Fibroblast of the aortic adventitia (primary cell): ENCODE measurements at places on chromosomes 11 and 22. TPM values are rescaled to one million over a fixed set of nuclear protein-coding genes. Genes with fewer than 3 reads are reported as not detected.

CADM1 gene
- 0.16 and 0.45 TPM in 2 replicates for total RNA-seq

HTR3A gene
- not detected in 2 replicates for total RNA-seq

WNT7B gene
- total RNA-seq, result 0.18 TPM in 1 of 2 replicates, not detected in the other

PTPN5 gene
- total RNA-seq, result not detected in 2 replicates
